ENCODE measurements at places on chromosomes 3 and 15.
A peak's percentile ranks its signal among the peaks of the same experiment; 100 is the strongest.

GRCh38 chr15:40443846-40444245 is 3.1 kb downstream of the BAHD1 start:
- no peak for DNase-seq

- no peak for DNase-seq
Measured at GRCh38 chr3:78293284-78293683, 1253.4 kb downstream of the ROBO2 start.

- peak; percentile 21 for DNase-seq
Measured at GRCh38 chr15:36877796-36878683, 222.3 kb downstream of the MEIS2 start.

GRCh38 chr3:110419601-110420000 is 652.0 kb upstream of the NECTIN3 start:
- no peak for DNase-seq

GRCh38 chr15:93987068-93987467 is 244.3 kb upstream of the MCTP2 start:
- DNase-seq, result no peak

DNA sequence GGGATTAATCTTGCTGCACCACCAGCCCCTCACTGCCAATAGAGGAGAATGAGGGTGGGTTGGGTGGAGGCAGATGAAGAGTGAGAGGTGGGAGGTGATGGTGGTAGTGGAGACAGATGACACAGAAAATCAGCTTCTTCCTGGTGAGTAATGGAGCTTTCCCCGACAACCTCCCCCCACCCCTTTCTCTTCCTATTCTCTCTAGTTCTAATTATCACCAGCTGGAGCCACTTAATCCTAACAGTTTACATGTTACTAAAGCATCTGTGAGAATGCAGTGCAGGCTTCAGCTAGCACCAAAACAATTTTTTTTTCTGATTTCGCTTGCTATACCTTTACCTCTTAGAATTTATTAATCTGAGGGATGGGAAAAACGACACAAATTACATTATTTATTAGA is 116.1 kb upstream of the DNAJC19 start:
- no peak for DNase-seq

DNA sequence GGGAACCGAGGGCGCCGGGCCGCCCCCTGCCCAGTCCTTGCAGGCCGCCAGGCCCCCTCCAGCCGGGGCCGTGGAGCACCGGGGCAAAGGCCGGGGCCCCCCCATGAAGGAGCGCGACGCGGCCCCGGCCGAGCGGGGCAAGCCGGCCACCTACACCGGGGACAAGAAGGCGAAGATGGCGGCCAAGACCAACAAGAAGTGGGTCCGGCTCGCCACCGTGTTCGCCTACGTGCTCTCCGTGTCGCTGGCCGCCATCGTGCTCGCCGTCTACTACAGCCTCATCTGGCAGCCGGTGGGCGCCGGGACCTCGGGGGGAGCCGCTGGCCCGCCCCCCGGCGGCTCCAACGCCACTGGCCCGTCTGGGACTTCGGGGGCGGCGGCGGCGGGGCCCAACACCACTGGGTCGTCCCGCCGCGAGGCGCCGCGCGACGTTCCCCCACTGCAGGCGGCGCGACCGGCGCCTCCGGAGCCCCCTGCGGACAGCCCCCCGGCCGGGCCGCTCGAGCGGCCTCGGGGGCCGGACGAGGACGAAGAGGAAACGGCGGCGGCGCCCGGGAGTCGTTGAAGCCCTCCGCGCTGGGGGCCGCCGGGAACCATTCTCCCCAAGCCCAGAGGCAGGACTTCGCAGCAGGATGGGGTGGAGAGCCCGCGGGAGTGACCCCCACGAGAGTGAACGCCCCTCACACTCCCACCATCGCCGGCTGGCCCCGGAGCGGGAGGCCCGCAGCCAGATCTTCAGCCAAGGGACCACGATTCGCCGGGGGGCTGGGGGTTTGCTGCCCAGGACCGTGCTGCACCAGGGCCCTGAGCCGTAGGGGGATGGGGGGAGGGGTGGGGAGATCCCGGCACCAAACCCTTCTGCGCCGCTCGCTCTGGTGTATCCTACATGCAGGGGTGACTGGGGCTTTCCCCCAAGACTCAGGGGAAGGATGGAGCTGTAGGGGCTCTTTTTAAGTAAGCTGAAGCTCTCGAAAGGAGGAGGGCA is 753 bp downstream of the INAFM2 start:
- no peak for DNase-seq

DNA sequence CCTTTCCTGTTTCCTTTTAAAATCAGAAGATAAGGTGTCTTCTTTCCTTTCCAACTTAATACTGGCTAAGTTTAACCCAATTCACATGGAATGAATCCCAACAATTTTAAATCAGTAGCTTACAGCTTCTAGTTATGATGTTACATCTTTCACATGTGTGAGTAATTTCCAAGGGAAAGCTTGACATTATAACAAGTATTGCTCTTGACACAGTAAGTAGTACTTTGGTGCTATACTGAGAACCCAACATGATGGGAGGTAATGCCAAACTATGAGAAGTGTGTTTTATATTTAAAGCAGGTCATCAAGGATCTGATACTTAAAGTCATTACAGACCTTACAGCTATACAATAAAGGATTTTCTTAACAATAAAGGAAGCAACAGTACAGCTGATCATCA is 29.1 kb downstream of the RABL3 start:
- DNase-seq, result no peak

DNA sequence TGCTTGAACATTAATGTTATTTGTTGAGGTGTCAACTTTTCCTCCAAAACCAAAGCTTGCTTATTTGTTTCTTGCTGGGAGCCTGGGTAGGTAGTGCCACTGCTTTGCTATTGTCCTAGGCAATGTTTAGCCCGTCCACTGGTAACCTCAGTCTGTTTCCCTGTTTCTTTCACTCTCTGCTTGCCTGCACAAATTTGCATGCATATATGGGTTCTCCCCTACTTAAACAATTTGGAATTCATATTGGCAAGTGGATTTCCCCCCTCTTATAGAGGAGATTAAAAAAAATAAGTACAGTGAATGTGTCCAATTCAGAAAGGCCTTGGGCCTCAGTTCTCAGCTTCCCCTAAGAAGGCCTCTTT is 45.0 kb upstream of the BOC start:
- DNase-seq, result no peak

DNA sequence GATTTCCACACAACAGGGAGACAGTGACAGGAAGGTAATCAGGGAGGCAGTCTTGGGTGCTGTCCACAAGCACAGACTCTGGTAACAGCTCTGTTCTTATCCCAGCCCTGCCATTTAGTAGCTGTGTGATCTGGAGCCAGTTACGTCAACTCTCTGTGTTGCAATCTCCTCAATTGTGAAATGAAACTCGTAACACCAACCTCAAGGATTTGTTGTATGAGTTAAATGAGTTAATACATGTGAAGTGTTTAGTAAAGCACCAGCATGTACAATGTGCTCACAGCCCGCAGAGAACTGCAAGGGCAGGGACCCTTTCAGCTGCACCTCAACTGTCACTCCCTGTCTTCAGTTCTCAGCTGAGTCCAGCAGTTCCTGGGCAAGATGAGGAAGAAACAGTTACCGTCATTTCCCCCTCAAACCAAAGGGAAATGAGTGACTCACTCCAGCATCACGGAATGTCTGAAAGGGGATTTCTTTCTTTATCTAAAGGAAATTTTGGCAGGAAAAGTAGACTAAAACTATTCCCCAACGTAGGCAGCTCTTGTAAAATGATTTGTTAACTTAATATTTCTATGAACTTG is 39.9 kb upstream of the MB21D2 start:
- DNase-seq, result peak; percentile 27

DNA sequence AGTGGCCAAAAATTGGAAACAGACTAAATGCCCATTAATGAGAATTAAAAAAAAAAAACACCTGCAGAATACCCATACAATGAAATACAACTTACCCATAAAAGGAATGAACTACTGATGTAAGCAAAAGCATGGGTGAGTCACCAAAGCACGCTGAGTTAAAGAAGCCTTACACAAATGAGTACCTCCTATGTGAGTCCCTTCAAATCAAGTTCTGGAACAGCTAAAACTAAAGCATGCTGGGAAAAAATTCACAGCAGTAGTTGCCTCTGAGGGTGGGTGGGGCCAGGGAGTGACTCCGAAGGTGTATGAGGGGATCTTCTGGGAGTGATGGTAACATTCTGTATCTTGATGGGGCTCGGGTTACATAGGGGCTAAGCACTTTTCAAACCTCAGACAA is 11.4 kb downstream of the MYO5C start:
- DNase-seq, result no peak

GRCh38 chr15:91664224-91664836 is 189.2 kb upstream of the SLCO3A1 start:
- DNase-seq, result no peak

GRCh38 chr15:96586901-96587300 is 256.4 kb downstream of the NR2F2 start:
- DNase-seq, result no peak

GRCh38 chr3:102036017-102036416 is 186.7 kb downstream of the NFKBIZ start:
- no peak for DNase-seq

DNA sequence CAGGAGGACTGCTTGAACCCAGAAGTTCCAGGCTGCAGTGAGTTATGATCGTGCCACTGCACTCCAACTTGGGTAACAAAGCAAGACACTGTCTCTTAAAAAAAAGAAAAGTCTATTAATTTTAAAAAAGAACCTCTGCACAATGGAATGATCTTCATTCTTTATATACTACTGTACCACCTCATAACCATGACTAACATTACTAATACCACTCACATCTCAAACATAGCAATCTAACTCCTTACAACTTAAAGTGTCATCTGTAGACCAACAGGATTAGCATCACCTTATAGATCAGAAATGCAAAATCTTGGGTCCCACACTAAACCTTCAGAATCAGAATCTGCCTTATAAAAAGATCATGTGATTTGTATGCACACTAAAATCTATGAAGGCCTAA is 48.8 kb upstream of the MAP4 start:
- DNase-seq, result no peak

GRCh38 chr15:55499151-55499550 is 8.9 kb downstream of the DNAAF4 start:
- DNase-seq, result no peak

DNA sequence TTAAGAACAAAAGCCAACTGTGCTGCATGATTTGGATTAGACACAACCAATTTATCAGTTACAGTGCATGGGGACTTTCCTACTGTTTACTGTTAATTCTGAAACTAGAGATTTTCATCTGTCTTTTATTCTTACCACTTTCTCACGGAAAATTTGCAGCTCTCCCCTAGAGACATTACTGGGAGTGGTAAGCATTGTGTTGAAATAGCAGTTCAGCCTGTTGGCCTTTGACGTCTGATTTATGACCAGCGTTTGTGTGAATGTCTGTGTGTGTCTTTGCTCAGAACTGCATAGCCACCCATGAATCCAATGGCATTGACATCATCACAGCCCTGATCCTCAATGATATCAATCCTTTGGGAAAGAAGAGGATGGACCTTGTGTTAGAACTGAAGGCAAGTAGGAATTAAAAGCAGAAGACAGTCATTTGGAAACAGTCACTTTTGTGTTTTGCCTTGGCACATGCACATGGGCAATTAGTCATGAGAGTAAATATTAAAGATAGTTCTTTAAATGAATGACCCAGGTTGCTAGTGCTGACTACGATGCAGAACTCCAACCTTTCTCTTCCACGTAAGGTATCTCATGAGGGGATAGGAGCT is 202.2 kb upstream of the BHLHE40 start:
- no peak for DNase-seq

GRCh38 chr15:65963911-65964482 is 94.7 kb downstream of the RAB11A start:
- DNase-seq, result no peak

DNA sequence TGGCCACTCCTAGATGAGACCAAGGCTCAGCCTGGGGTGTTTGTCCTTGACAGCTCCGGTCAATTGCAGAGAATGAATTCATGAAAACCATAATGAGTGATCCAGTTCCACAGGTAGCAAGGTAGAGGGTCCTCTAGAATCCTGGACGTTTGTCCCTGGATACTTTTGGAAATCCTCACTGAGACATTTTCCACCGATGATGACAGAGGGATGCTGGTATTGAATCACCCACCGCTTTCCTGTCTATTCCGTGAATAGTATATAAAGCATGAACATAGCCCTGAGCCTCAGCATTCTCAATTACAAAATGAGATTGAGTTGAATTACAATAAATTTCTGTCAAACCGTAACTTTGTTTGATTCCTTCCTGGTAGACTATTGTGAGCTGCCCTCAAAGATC is 5.7 kb upstream of the DCUN1D1 start:
- DNase-seq, result no peak

DNA sequence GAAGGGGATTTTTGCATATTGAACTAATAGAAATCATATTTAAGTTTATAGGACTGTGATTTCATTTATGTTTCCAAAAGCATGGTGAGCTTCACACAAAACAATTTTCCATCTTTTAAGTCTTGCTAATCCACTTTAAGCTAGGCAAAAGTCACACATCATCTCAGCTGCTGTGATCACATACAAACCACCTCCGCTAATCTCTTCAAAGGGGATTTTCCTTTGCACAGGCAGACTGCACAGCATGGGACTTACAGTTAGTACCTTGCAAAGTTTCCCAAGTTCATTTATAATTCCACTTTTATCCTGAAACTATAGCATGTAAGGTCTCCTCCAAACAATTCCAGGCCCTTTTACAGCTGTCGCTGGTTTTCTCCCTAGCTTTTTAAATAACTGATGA is 225.1 kb upstream of the CNTN3 start:
- no peak for DNase-seq

GRCh38 chr3:152756807-152757206 is 78.1 kb upstream of the P2RY1 start:
- DNase-seq, result no peak

DNA sequence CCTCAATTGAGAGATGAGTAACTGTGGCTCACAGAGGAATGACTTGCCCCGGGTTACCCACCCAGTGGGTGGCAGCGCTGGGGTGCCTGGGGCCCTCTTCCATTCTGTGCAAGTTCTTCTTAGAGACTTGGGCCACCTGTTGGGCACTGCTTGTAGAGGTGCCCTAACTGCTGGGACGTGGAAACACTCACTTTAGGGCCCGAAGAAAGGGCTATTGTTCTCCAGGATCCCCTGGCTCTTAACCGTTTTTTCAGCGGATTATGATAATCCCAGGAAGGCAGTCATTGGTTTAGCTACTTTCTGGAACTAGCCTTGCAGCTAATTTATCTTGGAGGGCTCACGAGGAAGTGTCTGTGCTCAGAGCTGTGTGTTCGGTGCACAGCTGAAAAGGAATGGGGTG is 66.0 kb upstream of the GCNT3 start:
- no peak for DNase-seq

- no peak for DNase-seq
Measured at GRCh38 chr3:97983933-97984491, 11.8 kb upstream of the RIOX2 start.

DNA sequence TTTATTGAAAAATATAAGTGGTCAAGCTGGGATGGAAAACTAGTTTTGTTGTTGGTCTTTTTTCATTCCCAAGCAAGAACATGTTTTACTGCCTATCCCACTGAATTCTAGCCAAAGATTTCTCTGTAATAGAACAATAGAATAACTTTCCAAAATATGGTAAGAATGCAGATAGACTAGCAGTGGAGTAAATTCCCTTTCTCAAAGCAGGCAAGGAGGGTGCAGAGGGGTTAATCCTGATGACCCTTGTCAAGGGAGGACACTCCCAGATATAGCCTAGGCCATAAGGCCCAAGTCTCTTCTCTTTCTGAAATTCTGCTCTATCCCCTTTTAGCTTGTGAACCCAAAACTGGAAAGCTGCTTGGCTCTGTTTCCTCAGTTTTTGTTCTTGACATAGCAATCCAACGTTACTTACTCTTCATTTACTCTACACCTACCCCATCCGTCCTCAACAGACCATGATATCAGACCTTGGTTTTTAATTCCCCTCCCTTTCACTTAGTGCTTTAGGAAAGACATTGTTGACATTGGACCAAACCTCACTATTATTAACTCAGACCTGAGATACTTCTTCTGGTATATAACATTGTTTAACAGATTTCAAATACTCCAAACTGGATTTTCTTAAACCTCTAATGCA is 453.6 kb upstream of the THBS1 start:
- DNase-seq, result no peak

Data from hepatic stellate cell (primary cell).